NCI-H1930 (cell line): ENCODE measurements at places on chromosomes 1 and 21.

GRCh38 chr1:175536921-175537320 is 206.5 kb downstream of the TNR start:
- no peak for DNase-seq

DNA sequence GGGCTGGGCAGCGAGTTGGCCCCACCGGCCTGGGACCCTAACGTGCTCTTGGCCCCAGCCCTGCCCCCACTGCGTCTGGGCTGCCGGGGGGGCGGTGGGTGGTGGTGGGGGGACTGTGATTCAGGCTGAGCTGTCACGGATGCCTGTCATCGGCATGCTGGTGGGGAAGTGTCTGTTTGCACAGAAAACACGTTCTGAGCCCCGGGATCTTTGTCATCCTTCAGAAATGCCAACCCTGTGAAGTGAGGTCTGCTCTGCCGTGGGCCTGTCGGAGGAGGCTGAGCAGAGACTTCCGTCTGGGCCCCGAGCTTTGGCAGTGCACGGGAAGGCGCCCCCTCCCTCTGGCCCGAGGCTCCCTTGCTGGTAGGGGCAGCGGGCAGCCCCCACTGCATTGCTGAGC is 24.3 kb upstream of the PLCH2 start:
- no peak for DNase-seq

DNA sequence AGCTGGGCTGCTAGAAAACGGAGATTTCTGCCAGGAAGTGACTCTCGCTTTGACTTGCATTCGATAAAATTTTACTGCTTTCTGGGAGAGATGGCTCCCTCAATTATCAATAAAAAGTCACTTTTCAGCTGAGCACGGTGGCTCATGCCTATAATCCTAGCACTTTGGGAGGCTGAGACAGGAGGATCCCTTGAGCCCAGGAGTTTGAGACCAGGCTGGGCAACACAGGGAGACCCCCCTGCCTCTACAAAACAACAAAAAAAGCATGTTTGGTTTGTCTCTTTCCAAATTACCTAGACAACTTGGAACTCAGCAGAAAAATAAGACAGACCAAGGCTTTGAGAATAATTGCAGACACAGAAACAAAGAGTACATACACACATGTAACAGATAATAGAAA is 12.9 kb upstream of the ENSA start:
- DNase-seq: no peak

GRCh38 chr1:7616076-7616832 is 154.8 kb upstream of the VAMP3 start:
- DNase-seq: no peak

DNA sequence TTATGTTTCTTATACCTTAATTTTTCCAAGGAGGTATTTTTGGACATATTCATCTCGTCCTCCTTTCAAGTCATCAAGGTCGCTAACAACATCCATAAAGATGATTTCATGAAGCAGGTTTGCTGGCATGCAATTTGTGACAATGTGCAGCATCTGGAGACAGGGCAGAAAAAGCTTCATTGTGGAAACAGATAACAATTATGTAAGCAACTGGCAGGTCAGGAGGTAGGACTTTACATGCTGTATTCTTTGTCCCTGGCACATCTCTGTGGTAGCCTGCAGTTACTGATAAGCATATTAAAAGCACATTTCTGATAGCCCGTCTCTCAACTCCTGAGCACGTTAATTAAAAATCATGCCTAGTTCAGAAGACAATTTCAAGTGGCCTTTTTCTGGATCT is 156.8 kb downstream of the LEPR start:
- no peak for DNase-seq

DNA sequence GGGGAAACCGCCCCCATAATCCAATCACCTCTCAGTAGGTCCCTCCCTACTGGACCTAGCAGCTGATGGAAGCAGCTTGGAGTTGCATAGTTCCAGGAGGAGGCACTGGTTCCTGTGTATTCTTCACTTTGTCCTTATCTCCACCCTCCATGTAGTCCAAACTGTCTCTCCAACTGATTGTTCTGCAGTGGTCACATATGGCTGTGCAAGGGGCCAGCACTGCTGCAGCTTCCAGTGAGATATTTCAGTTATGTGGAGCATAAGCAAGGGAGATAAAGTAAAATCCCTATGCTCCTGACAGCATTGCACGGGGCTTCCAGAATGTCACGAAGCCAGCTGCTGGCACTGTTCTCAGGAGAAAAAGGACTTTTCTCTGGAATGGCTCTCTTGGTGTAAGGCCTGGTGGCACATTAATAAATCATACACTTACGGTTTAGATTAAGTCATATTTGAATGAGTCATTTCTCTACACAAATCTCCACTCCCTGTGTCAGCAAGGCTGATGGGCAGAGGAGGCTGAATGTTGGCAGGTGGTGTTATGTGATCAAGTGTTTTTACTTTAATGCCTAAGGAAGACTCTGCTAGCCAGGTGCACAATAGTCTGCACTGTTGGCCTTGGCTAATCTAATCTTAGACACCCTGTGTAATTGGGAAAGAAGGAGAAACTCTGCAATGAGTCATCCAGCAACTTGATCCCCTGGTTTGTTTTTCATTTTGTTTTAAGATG is 93.4 kb downstream of the KCNK1 start:
- no peak for DNase-seq

GRCh38 chr1:193143285-193143684 is 21.5 kb downstream of the CDC73 start:
- DNase-seq: no peak

GRCh38 chr1:89540406-89540970 is 15.9 kb downstream of the LRRC8B start:
- DNase-seq: no peak

- DNase-seq: peak; percentile 4
Observed at GRCh38 chr1:230067871-230068620, 1.0 kb downstream of the GALNT2 start.

- DNase-seq: no peak
Observed at GRCh38 chr1:152941037-152941711, 5.8 kb upstream of the SPRR5 start.

DNA sequence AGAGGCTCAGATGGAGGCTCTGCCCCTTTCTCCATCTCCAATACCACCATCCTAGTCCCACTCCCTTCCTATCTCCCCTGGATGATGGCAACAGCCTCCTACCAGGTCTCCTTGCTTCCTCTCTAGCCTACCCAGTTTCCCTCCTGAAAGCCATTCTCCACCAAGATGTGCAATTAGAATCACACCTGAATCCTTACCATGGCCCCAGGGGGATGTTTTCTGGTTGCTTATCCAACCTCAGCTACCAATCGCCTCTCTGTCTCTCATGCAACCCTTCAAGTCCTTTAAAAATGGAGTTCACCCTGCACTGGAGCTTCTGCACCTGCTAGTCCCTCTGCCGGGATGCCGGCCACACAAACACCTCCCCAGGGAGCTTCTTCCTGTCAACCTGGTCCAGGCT is 2.9 kb downstream of the RCAN1 start:
- DNase-seq: no peak

DNA sequence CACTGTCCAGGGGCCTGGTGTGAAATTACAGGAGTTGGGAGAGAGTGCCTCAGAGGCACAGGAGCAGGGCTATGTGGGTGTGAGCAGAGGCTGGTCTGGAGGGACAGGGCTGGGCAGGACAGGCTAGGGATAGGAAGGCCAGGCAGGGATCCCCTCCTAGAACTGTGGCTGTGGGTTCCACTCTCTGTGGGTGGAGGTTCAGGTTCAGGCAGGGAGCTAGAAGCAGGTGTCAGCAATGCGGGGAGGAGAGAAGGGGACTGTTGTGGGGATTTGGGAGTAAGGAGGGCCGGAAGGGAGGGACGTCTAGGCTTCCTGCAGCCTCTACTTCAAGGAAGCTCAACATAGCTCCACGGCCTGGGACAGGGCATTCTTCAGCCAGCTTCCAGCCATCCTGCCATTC is 8.3 kb upstream of the GPR61 start:
- DNase-seq: no peak
